SK-N-SH treated with all-trans-retinoic acid at 6 μM for 48 hours (cell line): ENCODE measurements at places on chromosomes 7 and 10.

DNA sequence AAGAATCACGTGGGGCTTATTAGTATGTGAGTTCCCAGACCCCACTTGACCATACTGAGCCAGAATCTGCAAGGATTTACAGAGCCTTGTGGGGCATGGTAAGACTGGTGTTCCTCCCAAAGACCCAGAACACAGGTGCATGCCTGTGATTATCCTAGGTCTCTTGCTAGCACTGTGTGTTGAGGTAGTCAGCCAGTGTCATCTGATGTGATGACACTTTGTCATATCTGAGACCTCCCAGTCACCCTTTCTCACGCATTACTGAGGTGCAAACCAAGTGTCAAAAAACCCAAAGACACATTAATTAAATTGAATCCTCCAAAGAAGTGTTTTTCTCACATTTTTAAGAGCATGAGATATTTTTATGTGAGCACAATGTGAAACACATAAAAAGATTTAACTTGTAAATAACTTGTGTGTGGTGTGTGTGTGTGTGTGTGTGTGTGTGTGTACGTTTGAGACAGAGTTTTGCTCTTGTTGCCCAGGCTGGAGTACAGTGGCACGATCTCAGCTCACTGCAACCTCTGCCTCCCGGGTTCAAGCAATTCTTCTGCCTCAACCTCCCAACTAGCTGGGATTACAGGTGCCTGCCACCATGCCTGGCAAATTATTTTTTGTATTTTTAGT lies 162.0 kb upstream of the PRPS1L1 start:
- no peak for ATAC-seq

- no peak for ATAC-seq
Observed at GRCh38 chr10:56561336-56561735, 200.3 kb upstream of the ZWINT start.

GRCh38 chr7:3937146-3937545 lies 636.1 kb downstream of the SDK1 start:
- ATAC-seq: no peak

- ATAC-seq: no peak
Observed at GRCh38 chr7:75928568-75928914, 13.6 kb downstream of the POR start.
